ENCODE measurements at places on chromosomes 4 and X.

DNA sequence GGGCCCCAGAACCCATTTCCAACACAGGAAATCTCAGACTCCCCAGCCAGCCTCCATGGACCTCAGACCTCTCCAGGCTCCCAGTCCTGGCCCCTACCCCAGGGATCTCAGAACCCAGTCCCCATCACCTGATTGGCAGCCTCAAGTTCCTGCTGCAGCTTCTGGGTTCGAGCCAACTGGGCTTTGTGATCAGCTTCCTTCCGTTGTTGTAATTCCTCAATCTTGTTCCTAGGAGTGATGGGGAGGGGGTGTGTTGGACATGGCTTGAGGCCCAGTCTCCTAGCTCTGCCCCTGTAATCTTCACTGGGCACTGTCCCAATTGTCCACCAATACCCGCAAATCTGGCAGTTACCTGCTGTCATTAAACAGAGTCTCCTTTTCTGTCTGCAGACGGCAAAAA is 12.6 kb downstream of the GRIPAP1 start:
- DNase-seq: no peak

DNA sequence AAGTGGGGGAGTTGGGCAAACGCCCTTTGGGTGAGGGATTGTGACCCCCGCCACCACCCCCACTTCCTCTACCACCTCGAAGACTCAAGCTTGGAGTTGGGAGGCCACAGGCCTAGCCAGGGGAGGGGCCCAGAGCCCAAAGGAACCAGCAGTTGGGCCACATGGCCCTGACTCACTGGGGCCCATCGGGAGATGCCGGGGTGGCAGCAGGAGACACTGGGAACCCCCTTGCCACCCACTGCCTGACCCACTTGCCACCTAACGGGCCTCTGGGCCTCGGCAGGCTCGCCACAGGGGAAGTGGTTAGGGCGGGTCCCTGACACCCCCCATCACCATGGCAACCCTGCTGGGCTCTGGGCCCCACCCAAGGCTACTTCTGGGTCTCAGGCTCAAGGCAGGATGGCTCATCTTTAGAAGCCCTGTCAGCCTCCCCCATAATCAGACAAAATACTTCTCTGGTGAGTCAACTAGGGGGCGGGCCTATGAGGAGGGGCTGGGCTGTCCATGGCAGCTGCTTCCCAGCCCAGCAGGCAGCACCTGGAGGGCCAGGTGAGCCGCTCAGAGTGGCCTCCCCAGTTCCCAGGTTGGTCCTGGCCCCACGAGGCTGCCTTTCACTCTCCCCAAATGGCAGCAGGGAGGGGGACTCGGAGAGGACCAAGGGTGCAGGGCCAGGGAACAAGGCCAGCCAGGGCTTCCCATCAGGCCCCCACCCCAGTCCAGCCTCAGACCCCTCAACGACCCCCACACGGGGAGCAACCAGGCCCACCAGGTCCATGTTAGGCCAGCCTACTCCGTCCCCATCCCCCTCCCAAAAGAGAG is 5.6 kb downstream of the FLNA start:
- peak; percentile 49 for DNase-seq

GRCh38 chr4:56052481-56052880 is 103.7 kb downstream of the CEP135 start:
- DNase-seq: no peak

DNA sequence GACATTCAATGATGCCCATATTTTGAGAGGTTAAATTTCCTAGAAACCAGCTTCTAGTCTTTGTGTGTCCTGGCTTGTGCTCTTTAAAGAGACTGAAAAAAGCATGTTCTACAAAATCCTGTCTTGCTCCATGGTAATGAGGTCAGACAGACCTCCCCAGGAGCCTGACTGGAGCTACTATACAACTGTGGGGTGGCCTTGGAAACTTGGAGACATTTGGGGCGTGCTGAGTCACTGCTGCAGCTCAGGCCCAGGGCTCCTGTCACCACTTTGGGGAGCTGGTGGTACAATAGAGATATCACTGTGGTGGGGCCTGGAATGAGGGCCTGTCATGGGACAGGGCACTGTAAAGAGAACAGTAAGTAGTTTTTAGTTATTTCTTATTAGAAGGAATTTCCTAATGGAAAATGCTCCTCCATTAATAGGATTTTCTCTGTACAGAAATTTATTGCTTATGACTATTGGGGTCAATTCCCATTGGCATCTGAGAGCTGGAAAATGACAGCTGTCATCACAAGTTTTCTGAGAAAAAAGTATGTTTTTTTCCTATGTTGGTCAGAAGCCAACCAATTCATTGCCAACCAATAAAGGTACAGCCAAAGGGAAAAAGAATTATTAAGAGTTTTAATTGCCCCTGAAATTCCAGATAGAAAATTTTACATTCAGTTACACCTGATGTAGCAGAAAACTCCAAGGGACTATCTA is 207.4 kb upstream of the JADE1 start:
- no peak for DNase-seq

GRCh38 chr4:55345980-55346850 is at the start of gene SRD5A3:
SRD5A3 (plus strand) TSS chr4:55346242; CDS start chr4:55346337, 95 bp downstream.
- peak; percentile 21 for DNase-seq

- no peak for DNase-seq
These were observed 53.5 kb downstream of the PTTG2 start for GRCh38 chr4:38013461-38014366.

DNA sequence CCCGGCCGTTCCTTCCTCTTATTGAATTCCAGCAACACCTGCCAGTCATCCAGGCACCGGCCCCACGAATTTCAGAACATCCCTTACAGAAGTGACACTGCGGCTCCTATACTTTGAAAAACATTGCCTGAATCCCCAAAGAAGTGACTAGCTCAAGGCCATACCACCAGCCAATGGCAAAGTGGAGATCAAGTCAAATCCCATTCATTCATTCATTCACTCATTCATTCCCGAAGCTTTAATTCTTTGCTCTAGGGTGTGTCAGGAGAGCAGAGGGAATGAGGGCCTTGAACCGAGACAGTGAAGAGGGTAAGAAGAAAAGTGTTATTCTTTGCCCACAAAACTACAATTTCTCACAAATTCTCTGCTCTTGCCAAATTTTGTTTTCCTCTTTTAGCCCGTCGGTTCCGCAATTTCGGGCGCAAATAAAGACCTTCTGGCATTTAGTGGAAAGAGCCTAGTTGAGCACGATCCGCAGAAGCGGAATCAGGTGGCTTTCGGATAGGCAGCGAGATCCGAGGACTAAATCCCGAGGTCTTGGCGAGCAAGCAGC is 824 bp upstream of the HMGB3 start:
- no peak for DNase-seq

DNA sequence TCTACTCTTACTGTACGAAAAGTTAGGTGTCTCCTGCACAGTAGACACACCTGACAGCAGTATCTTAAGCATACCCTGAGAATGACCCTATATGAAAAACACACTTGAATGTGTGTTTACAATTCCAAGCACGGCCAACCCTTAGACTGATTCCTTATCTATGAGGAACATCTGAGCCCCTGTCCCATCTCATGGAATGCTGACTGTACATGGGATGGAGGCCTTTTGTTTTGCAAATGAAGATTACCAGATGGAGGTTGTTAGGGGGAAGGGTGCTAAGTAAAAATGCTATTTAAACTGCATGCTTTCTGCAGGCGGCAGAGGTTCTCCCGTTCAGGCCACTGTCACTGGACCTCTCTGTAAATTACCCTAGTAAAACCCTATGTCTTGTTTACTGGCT is 2.2 kb downstream of the PAQR3 start:
- DNase-seq: no peak

GRCh38 chr4:23458054-23458453 is 431.8 kb downstream of the PPARGC1A start:
- DNase-seq: no peak

- no peak for DNase-seq
These were observed 22.4 kb upstream of the P2RY10 start for GRCh38 chrX:78922754-78923153.

GRCh38 chr4:120498678-120499077 is 423.8 kb downstream of the PRDM5 start:
- DNase-seq: no peak

- no peak for DNase-seq
These were observed 161.0 kb downstream of the CPE start for GRCh38 chr4:165539801-165540200.

- DNase-seq: no peak
These were observed 459.7 kb downstream of the MID1IP1 start for GRCh38 chrX:39260965-39261364.

- no peak for DNase-seq
These were observed 168.2 kb downstream of the AMELX start for GRCh38 chrX:11461201-11462001.

DNA sequence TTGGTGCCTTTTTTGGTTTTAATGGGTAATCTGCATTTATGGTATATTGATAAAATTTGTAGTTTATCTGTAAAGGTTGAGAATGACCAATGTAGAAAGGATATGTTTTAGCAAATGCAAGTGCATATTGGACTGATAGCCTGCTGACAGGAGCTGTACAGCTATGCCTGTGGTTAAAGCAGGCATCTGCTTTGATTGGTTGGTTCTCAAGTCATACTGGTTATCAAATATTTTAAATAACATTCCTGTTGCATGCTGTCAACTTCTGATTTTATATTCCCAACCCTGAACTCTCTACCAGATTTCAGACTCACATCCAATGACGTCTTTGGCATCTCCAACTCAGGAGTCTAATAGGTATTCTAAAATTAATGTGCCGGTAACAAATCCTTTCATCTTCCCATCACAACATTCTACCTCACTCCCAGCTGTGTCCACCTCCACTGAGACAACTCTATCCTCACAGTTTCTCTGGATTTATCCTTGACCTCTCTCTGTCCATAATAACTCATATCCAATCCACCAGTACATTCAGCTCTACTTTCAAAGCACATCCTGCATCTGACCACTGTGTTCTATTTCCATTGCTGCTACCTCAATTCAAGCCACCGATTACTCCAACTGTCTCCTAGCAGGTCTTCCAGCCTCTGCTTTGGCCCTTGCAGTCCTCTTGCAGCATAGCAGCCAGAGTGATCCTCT is 125.7 kb downstream of the CAMK2D start:
- DNase-seq: no peak

- DNase-seq: no peak
These were observed 1109.3 kb upstream of the LCORL start for GRCh38 chr4:19130866-19131265.

DNA sequence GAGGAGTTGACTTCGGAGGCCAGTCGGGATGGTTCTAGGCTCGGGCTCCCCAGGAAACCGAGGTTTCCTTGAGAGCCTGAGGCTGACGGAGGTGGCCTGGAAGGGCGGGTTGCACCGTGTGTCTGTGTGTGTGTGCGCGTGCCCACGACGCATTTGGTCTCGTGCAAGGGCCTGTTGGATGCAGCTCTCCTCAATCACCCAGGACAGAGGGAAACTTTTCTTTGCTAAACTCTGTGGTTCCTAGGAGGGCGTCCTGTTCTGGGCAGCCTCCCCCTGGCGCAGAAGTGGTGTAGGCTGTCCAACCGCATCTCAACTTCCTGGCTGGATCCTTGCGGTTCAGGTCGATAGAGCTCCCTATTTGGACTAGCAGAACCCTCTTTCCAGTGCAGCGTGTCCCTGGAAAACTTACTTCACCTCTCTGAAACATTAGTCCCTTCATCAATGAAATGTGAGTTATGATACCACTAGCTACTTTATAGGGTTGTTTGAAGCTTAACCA is 973 bp downstream of the STK32B start:
- no peak for DNase-seq

- DNase-seq: no peak
These were observed at the start of gene SH3TC1 for GRCh38 chr4:8198906-8199593. SH3TC1 (plus strand) TSS chr4:8199290; CDS start chr4:8205195, 5,905 bp downstream.

All from NCI-H2107 (cell line).